Stimulated activated CD8-positive, alpha-beta memory T cell treated with anti-CD3 and anti-CD28 coated beads, Interleukin-15, amount 100 ng/mL, for 24 hours (primary cell): ENCODE measurements at places on chromosomes 5 and 9.

GRCh38 chr9:130775336-130775991 lies 59.6 kb upstream of the ABL1 start:
- no peak for DNase-seq

DNA sequence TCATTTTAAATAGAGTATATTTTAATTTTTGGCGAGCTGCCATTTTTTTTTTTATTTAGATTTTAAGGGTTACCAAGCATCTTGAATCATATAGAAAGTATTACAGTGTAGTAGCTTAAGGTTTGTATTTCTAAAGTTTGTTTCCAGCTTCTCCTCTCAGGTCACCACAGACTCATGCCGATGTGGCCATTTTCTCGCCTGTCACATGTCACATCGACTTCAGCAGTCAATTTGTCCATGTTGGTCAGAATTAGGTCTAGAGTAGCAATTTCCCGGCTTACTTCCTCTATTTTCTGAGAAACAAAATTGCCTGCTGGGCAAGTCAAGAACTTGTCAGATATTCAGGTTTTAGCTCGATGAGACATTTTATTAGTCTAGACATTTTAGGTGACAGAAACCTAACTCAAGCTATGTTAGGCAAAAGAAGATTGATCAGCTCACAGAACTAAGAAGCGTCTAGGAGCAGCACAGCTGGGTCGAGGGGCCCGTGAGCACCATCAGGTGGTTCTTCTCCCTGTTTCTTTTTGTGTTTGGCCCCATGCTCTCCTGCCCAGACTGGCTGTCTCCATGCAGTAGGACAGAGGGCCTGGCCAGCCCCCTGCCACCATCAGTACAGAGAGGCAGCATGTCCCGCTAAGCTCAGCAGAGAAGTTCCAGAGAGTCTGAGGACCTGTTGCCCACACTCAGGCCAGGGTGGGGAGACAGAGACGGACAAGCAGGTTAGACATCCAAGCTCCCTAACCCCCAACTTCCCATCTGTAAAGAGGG lies 48.4 kb upstream of the AFAP1L1 start:
- no peak for DNase-seq

GRCh38 chr5:170388818-170389549 lies at the start of gene KCNMB1:
TSS of gene KCNMB1 (minus strand) at chr5:170389367. CDS start at chr5:170385447, 3,920 bp downstream.
- no peak for DNase-seq

DNA sequence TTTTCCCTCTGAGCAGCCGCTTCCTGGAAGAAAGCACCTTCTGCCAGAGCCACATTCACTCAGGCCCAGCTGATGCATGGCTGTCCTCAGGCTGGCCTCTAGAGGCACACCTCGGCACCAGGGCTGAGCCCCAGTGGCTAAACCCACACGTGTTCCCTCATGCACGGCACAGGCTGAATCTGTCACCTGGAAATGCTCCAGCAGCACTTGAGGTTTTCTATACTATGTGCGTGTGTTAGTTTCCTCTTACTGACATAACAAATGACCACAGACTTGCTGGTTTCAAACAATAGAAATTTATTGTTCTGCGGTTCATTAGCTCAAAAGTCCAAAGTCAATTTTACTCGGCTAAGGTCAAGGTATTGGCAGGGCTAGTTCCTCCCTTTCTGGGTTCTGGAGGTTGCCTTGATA lies 141.4 kb downstream of the LRRC70 start:
- DNase-seq: no peak

GRCh38 chr5:175436359-175436758 lies 7.6 kb downstream of the DRD1 start:
- no peak for DNase-seq

- no peak for DNase-seq
Observed at GRCh38 chr5:157511651-157512644, 51.9 kb downstream of the NIPAL4 start.

GRCh38 chr9:94607423-94607691 lies 13.7 kb upstream of the FBP2 start:
- DNase-seq: no peak

DNA sequence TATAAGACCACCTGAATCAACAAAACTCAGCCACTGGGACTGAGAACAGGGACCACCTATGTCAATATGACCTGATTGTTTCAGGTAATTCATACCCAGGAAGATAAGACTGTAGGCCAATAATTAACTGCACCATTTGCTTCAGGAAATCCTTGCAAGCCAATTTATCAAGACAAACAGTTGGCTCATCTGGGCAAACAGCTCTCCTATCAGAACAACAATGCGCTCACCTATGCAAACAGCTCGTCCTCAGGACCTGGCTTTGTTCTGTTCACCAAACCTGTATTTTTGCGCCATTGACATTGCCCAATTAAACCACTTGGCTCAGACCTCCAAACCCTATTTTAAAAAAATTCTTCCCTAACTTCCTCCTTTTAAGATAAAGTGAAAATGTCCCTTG lies 92.3 kb upstream of the MARCHF11 start:
- no peak for DNase-seq

GRCh38 chr5:167358868-167359492 lies 932.5 kb upstream of the WWC1 start:
- DNase-seq: no peak

- no peak for DNase-seq
Observed at GRCh38 chr5:178387856-178388190, 155.2 kb upstream of the PHYKPL start.

GRCh38 chr9:89553451-89554010 lies 51.3 kb upstream of the GADD45G start:
- no peak for DNase-seq

DNA sequence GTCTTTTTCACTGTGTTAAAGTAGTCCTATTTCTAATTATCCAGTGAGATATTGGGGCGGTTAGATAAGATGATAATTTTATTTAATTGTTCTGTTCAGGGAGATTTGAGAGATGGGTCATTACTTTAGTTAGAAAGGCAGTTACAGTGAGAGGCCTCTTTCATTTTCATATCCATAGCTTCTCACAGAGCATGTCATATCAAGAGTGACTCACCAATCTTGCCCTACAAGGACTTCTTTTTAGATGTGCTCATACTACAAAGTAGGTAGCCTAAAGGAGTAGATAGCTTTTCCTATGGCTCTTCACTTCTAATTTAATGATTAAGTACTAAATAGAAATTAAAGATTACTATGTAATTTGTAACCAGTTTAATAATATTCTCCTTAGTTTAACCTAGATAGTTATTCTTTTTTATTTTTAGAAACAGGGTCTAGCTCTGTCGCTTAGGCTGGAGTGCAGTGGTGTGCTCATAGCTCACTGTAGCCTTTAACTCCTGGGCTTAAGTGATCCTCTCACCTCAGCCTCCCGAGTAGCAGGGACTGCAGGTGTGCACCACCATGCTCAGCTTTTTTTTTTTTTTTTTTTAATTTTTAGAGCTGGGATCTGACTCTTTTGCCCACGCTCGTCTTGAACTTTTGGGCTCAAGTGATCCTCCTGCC lies 71.0 kb downstream of the FER start:
- DNase-seq: no peak

DNA sequence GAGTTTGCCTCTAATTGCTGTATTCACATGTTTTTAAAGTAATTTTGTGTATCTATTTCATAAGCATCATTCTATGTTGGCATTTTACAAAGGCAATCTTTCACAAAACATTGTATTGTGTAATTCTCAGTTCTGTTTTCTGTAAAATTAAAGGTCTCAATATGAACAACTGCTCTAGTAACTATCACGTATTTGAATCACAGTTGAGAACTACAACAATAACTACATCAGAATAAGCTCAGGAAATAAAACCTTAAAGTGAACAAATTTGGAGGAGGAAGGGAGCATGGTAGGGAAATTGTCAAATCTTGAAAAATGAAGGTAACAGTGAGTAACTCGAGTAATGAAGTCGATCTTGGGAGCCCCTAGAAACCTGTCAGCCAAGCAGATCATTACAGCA lies 22.5 kb upstream of the CAMK4 start:
- DNase-seq: no peak

DNA sequence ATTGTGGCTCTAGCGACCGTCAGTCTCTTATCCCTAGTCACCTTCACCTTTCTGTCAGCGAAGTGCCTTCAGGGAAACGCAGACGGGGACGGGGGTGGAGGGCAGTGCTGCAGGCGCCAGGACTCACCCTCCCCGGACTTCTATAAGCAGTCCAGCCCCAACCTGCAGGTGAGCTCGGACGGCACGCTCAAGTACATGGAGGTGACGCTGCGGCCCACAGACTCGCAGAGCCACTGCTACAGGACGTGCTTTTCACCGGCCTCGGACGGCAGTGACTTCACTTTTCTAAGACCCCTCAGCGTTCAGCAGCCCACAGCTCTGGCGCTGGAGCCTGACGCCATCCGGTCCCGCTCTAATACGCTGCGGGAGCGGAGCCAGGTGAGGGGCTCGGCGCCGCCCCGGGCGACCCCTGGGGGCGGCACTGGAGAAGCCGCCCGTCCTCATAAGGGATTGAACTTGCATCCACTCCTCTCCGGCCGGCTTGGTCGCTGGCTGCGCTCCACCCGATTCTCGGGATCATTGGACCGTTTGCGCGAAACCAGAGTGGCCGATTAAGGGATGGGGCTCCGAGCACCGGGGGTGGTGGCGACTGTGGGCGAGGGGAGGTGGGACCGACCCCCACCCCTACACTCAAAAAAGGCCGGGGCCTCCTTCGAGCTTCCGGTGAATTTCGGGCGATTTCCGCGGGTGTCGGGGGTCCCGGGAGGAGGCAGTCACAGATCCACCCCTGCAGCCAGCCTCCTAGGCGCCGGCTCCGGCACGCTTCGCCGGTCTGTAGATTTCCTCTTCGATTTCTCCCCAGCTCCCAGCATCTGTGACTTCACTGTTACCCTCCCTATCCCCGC lies 2.7 kb downstream of the PCDHGC5 start:
- no peak for DNase-seq

- DNase-seq: no peak
Observed at GRCh38 chr5:624951-625230, 12.8 kb downstream of the CEP72 start.

DNA sequence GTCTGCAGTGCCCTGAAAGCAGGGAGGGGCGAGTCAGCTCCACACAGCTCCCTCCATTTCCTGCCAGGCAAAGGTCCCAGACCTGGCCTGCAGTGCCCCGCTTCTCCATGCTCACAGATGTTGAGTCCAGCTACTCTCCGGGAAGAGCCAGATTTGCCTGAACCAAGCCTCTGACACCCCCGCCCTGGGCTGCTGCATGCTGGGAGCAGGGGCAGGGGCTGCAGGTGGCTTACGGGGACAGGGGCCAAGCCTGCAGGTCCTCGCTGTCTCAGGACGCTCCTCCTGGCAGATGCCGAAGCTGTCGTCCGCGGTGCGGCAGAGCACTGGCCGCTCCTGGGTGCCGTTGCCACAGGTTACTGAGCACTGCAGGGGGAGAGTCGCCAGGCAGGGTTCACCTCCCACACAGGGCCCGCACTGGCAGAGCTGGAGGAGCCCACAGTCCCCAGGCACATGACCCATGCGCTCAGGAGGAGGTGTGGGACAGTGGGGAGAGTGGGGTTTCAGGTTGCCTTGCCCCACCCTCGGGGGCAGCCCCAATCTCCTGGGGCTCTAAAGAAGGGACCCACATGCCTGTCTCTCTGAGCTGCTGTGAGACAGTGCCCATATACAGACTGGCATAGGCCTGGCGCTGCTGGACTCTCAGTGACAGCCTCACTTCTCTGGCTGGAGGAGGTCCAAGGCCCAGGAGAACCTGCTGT lies 62.4 kb downstream of the ZNF354C start:
- no peak for DNase-seq

GRCh38 chr5:87829217-87829551 lies 416.5 kb upstream of the CCNH start:
- DNase-seq: no peak

- DNase-seq: no peak
Observed at GRCh38 chr9:27184556-27185351, 75.7 kb downstream of the TEK start.

GRCh38 chr9:34830068-34830467 lies 120.1 kb upstream of the CCL21 start:
- DNase-seq: no peak

GRCh38 chr5:52983731-52984636 lies 5.2 kb upstream of the ITGA2 start:
- no peak for DNase-seq

DNA sequence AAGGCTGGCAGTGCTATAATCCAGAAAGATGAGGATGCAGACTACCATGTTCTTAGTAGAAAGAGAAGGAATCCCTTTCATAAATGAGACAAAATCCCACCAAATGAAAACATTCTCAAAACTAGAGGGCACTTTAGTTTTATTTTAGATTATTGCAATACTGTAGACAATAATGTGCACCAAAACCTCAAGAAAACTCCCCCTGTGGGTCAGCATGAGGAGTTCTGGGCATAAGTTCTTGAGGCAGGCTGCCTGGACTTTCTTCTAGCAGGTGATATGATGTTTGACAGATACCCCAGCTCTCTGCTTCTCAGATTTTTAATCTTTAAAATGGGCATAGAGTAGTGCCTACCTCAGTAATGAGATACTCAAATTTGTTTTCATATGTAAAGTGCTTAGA lies 196.3 kb upstream of the CTNND2 start:
- no peak for DNase-seq

DNA sequence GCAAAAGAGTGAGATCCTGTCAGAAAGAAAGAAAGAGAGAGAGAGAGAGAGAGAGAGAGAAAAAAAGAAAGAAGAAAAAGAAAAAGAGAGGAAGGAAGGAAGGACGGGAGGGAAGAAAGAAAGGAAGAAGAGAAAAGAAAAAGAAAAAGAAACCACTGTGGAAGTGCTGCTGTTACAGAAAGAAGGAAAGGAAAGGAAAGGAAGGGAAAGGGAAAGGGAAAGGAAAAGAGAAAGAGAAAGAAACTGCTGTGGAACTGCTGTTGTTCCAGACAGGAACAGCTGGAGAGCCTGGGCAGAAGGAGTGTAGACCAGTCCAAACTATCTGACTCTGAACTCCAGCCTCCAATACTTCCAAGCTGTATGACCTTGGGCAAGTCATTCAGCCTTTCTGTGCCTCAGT lies 220.7 kb upstream of the WWC1 start:
- no peak for DNase-seq

DNA sequence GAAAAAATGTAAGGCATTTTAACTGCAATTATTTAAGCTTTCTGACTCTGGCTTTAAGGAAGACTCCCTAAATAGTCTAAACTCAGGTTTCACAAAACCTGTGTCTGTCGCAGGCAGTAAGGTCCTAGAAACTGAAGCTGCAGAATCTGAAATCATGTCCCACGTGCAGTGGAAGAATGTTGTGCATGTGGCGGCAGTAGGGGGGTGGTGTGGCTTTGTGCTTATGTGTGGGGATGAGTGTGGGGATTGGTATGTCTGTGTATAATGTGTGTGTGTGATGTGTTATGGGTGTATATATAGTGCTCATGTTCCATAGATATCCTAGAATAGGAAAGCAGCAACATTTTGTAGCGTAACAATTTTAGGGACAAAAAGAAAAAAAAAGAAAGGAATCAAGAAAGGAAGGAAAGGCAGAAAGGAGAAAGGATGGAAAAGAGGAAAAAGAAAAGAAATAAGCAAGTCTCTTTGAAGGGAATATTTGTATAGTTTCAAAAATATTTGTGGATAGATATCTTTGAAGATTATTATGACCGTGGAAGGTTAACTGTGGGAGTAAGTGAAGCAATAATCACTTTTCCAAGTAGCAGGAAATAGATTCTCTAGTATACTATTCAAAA lies 6.6 kb downstream of the ANKDD1B start:
- DNase-seq: no peak

DNA sequence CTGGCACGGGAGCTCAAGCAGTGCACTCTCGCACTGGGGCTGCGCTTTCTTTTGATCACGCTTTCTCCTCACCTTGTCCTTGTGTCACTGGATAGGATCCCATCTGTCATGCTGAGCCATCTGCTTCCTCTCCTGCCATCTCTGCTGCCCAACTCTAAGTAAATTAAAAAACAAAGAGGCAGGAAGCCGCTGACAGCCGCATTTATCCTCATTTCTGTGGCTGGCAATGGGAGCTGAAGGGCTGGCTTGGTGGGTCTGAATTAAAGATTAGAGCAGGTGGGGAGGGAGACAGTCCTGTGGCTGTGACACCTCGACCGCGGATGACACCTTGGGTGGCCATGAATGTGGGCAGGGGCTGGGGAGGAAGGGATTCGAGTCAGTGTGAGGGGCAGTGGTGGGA lies 159.2 kb upstream of the ALDH1B1 start:
- DNase-seq: no peak
